ENCODE measurements at places on chromosomes 1 and 21. TPM values are rescaled to one million over a fixed set of nuclear protein-coding genes. Genes with fewer than 3 reads are reported as not detected.

CRP gene
- total RNA-seq = not detected

FABP3 gene
- 57.1 TPM for total RNA-seq

ST3GAL3 gene
- total RNA-seq = 19.8 TPM

OR2G6 gene
- not detected for total RNA-seq

ZSWIM5 gene
- 0.75 TPM for total RNA-seq

HEYL gene
- total RNA-seq = 0.53 TPM

OPRD1 gene
- under 0.01 TPM for total RNA-seq

Data from aortic smooth muscle cell (primary cell).